ENCODE measurements at places on chromosomes 2 and 18.

DNA sequence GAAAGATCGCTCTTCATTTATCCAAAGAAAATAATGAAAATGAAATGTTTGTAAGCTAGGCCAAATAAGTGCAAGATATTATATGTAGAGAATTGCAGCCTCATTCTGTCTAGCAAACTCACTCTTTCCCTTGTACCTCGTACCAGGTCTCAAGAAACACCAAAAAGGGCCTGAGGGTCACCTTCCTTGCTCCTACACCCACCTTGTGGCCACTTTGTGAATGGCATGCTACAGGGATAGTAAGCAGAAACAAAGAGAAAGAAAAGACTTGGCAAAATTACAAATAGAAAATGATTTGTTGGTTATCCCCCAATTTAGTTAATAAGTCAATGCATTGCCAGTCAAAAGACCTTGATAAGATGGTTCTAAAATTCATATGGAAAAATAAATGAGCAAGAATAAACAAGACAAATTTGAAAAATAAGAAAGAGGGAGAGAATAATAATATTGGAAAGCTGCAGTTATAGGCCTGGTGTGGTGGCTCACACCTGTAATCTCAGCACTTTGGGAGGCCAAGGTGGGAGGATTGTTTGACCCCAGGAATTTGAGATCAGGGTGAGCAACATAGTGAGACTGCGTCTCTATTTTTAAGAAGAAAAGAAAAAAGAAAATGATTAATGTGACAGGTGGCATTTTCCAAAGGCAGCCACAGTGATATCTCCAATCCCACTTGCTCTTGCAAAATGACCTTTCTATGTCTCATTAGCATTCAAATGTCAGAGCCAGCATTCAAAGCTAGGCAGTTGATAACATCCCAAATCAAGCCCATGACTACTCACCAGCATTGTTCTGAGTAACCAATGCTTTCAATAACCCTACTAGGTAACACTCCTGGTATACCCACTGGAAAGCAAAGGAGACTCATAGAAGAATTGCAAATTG lies 38.8 kb upstream of the BMP10 start:
- DNase-seq = peak; percentile 70

DNA sequence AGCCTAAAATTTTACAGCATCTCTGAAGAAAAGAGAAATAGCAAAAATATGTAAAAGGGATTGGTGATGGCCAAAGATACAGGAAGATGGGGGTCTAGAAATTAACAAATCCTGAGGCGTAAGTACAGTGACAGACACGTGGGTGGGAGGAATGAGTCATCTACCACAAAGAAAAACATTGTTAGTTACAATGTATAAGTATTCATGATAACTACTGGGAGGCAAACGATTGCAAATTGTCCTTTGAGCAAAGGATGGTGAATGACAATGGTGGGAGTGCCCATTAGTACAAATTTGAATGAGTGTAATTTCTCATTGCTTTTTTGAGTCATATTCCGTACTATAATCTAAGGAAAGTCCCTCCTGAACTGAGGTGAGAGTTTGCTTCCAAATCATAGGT lies 809.0 kb upstream of the FAM98A start:
- DNase-seq = no peak

DNA sequence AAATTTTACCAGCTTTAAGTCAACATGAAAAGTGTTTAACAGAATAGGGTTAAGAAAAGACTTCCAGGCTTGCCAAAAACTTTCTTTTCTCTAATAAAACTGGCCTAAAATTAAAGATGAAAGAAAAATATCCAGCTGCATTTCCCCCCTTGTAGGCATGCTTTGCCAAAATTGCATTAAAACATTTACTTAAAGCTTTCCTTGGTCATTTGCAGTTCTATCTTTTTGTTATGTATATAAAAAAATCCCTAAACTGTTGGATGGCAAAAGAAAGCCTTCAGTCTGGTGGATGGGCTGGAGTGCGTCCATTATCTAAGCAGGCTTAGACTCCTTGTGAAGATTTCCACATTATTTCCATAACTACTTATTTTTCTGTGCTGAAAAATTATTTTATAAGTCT lies 105.4 kb upstream of the DSEL start:
- DNase-seq = no peak

GRCh38 chr2:221102896-221103688 lies 469.0 kb downstream of the EPHA4 start:
- DNase-seq = no peak

- DNase-seq = no peak
These were observed 21.2 kb upstream of the YES1 start for GRCh38 chr18:833197-833596.

GRCh38 chr2:45352506-45352905 lies 258.6 kb downstream of the SRBD1 start:
- no peak for DNase-seq

DNA sequence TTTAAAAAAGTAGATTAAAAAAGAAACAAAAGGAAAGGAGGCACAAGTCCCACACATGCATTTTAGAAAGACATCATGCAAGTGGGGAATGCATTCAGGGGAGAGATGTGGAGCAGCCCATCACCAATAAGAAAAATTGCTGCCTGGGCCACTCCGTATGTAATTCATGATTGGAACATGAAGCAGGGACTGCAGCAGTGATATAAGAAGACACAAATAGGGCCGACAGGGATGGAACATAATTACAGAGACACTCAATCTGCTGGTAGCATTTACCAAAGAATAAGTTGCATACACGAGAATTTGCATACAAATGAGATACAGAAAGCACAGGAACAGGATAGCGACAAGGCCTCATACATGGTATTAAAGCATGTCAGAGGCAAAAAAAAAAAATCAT lies 6.5 kb upstream of the AFF3 start:
- DNase-seq = no peak

GRCh38 chr18:49628119-49628518 lies 66.3 kb downstream of the LIPG start:
- no peak for DNase-seq

DNA sequence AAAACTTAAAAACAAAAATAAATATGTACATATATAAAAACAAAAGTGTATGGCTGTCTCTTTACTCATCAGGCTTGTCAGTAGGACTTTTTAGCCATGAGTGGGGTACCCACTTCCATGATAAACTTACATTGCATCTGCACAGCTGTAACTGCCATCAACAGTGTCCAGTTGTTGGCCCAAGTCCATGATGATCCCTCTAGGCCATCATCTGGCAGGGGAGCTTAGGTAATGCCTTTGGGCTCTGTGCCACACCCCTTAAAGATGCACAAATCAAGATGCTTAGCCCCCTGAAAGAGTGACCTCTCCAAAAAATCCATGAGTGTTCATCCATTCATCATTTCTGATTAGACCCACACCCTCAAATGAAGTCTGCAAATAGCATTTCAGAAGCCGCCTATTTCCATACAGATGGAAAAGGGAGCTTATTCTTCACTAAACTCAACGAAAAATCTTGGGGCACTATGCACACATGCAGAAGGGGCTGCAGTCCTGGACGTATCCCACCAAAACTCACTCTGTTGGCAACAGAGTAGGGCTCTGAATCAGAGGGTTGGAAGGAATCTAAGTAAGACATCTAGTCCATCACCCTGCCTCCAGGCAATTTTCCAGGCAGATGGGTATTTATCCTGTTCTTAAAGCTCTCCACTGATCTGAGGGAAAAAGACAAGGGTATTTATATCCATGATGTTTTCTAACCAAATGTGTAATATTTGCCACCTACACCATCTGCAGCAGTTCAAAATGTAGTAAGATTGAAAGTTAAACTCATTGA lies 691.0 kb downstream of the ZEB2 start:
- no peak for DNase-seq

- DNase-seq = peak; percentile 74
These were observed 80.2 kb downstream of the SMAD4 start for GRCh38 chr18:51110073-51110797.

- peak; percentile 31 for DNase-seq
These were observed 5.2 kb downstream of the TMEM127 start for GRCh38 chr2:96260387-96261260.

DNA sequence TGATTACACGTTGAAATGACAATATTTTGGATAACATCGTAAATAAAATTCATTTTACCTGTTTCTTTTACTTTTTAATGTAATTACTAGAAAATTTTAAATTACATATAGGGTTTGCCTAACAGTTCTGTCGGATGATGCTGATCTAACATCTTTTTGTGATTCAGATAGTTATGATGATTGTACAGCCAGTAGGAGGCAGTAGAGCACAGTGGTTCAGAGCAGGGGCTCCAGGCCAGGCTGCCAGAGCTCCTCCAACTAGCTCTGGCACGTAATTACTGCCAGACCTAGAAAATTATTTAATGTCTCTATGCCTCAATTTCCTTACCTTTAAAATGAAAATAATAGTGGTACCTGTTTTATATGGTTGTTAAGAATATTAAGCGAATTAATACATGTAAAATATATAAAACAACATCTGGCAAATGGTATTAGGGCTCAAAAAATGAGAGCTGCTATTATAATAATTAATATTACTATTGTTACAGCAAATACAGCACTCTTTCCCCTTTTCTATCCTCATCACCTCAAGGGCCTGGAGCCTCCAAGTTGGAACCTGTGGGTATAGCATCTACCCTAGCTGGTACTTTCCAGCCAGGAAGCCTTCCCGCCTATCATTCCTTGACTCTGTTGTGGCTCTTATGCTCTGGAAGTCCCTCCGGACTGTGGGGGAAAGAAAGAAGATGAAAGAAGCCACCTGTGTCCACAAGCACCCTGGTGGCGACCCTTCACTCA lies 47.7 kb upstream of the PLA2R1 start:
- peak; percentile 48 for DNase-seq

DNA sequence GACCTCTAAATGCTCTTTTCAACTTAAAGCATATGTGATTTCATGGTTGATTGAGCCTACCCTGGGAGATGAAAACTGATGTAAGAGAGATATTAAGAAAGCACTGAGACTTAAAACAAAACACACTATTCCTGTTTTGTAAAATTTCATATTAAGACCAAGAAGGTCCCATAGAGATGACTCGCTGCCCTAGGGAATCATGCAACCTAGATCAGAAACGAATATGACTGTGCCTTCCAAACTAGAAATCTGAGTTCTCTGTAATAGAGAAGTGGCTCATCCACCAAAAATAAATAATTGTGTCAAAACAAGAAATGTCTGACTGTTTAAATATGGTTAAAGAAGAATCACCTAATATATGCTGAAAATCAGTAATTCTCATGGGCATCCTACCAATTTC lies 776.8 kb upstream of the SOX11 start:
- no peak for DNase-seq

DNA sequence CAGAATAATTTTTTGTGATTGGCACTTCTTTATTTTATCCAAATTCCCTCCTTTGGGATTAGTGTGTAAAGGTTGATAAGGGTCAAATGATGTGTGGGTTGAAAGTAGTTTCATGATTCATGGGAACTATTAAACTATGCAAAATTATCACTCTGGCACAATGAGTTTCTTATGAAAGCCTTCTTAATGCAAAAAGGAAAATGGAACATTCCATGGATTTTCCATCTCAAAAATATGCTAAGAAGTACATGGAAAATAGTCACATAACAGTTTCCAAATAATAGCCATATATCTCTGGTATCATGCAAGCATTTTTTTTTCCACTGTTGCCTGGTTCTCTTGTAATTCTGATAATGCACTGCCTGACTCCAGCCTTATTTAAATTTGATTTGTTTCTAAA lies 639.7 kb downstream of the NR4A2 start:
- DNase-seq = no peak

DNA sequence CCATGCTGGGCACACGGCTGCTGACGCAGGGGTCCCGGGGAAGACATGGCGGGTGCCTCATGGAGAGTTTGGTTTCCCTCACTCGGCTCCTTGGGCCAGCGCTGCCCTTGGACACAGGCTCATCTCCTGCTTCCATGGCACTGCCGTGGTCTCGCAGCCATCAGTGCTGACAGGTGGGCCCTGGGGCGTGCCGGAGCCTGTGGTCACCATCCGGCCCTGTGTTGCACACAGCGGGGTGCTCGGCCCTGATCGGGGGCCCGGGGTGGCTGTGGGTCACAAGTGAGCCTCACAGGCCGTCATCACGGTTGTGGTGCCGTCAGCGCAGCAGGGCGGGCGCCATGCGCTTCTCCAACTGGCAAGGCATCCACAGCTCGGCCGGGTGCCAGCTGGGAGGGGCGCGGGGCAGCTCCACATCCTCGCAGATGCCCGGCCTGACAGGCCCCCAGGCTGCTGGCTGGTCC lies 582 bp downstream of the RTP5 start:
- DNase-seq = no peak

GRCh38 chr2:25651782-25652455 lies 21.5 kb downstream of the DTNB start:
- no peak for DNase-seq

GRCh38 chr2:76700894-76701293 lies 821.3 kb downstream of the LRRTM4 start:
- DNase-seq = no peak

- no peak for DNase-seq
These were observed 324.9 kb downstream of the LPIN1 start for GRCh38 chr2:12071318-12071717.

DNA sequence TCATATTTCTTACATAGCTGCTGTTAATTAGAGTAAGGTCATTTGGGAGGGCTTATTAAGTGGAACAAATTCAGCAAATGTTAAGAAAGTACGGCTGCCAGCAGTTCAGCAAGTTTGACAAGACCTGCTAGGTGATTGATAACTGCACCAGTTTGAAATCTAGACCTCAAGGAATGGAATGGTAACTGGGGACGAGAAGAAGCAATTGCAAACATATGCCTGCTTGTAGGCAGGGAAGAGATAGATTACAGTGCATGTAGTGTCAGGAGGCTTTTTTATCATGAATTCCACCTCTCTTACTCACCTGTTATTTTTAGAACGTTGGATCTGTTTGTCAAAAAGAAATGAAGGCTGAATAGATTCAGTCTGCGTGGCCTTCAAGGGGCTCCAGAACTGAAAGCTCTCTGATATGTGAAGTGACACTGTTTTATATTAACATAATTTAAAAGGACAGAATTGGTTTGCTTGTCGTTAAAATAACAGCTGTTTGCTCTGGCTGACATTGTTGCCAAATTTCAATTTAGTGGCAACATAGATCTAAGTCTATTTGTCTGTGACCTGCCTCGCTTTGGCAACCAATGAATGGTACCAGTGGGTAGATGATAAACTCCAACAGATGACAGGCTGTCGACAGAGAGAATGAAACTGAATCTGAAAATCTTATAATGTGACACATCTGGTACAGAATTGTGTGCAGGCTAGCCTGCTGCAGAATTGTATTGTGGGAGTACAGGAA lies 199.3 kb downstream of the ZNF407 start:
- DNase-seq = peak; percentile 8

DNA sequence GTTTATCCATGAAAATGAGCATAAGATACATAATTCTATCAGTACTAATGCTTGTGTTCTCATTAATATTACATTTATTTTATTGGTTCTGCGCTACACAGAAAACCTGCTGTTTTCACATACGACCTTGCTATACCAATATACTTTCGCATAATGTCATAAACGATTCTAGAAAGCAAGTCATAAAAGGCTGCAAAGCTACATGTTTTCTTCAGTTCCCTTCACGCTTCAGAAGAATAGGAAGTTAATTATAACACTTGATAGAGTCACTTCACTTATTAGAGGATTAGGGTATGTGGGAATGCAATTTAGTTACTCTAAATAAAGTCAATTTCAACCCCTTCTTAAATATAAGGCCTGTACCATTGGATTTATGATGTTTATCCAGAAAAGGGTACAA lies 29.0 kb downstream of the PSME4 start:
- DNase-seq = no peak

- DNase-seq = no peak
These were observed 69.7 kb upstream of the KCNE4 start for GRCh38 chr2:222982010-222982908.
